ENCODE measurements at places on chromosomes 6 and 20.

DNA sequence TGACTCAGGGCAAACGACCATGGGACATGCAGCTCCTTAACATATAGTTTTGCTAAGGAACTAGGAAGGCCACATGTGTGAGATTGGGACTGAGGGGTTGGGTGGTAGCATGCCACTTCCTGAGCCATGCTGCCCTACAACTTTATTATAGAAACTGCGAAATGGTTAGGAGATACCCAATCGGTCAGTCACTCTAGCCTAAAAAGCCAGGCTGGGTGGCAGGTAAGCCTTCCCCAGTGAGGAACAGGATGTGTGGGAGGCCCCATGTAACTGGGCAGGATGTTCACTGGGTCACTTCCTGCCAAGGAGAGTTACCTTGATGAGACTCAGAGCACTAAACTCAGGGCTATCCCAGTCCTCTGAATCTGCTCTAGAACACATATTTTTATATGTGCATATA lies 123.5 kb downstream of the MAP3K7 start:
- DNase-seq = no peak

GRCh38 chr20:1430004-1430451 lies 36.6 kb downstream of the NSFL1C start:
- peak; percentile 65 for DNase-seq

DNA sequence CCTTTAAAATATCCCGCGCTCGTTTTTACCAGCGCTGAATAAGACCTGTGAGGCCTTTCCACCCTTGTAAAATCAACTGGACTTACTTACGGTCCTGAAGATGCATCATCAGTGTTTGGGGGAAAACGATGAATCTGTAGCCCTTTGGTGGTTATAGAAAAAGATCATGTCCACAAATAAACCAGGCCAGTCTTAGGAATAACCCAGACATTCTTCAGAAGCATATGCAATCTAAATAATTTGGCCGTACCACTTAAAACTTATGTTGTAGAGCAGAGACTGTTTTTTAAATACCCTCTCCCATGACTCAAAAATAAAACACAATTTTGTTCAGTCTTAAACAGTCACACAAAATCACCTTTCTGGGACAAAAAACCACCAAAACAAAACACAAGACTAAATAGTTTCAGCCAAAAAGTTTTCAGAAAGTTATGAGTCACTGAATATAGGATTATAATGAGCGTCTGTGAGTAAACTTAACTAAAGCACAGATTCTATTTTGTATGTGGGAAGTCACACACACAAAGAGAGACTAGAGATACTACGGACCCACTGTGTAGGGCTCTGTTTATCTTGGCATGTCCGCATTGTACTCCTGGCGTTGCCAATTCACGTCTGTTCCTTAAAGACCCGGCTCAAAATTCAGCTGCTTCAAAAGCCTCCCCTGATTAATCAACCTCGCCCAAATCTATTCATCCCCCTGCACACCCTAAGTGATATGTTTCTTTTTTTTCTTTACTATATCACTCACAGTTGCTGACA lies 26.5 kb upstream of the SMOC2 start:
- DNase-seq = no peak

DNA sequence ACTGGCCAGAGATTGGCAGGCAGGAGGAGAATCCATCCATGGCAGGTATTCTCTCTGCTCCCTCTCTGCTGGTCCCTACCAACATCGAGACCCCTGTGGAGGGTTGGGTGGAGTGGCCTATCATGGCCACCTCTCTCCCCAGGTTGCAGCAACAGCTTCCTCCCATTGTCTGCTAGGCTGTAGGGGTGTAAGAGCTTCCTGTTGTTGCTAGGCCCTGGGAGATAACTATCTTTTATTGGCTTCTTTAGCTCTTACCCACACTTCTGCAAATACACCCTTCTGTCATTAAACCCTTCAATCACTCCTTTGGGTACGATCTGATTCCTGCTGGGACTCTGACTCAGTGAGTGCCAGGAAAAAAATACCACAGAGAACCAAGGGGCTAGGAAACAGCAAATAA lies 66.6 kb upstream of the FAM184A start:
- DNase-seq = no peak

DNA sequence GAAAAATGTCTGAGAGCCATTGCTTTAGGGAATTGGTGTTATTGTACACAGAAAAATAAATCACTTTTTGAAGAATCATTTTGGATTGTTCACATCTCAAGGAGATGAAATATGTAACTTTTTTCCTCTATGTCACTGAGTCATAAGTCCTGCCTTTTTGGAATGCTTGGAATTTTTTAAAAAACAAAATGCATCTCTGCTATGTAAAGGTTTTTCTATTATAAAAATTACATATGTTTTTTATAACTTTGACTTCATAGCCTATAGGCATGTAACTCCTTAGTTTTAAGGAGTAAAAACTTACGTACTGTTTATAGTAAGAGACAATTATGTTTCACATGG lies 8.7 kb downstream of the RNF144B start:
- DNase-seq = no peak

- no peak for DNase-seq
Measured at GRCh38 chr6:157548635-157549467, 167.9 kb downstream of the ZDHHC14 start.

GRCh38 chr6:106870824-106871717 lies 103.5 kb downstream of the CD24 start:
- no peak for DNase-seq

- DNase-seq = peak; percentile 45
Measured at GRCh38 chr20:45354423-45355208, 6.4 kb upstream of the SDC4 start.

- peak; percentile 58 for DNase-seq
Measured at GRCh38 chr6:52392944-52393343, 27.2 kb upstream of the EFHC1 start.

GRCh38 chr6:66725670-66726069 lies 1018.6 kb upstream of the EYS start:
- no peak for DNase-seq

DNA sequence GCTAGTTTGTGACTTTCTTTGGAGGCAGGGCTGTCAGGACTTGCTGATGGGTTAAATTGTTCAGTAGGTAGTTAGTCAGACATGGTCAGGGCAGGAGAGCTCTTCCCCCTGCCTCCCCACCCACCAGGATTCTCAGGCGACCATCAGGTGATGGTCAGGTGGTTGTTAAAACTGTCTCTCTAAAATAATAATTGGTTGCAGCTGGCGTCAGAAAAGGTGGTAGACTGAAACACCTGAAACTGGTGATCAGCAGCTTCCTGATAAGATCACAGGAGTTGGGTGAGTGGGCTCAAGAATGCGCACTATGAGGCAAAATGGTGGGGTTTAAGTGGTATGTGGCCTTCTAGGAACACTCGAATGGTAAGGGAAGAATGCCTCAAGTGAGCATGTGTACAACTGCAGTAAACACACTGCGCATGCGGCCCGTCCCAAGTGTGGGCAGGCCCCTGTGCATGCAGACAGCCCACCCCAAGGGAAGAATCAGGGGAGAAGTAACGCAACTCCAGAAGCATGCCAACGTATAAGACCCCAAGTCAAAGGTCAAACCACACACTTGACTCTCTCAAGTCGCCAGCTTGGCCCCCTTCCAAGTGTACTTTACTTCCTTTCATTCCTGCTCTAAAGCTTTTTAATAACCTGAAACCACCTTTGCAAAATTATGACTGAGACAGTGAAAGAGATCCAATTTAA lies 7.9 kb upstream of the BLCAP start:
- no peak for DNase-seq

- peak; percentile 20 for DNase-seq
Measured at GRCh38 chr6:82277686-82278085, 30.1 kb upstream of the IBTK start.

- DNase-seq = no peak
Measured at GRCh38 chr6:26299286-26300042, 65.5 kb upstream of the BTN3A2 start.

GRCh38 chr20:17189976-17190695 lies 36.7 kb upstream of the PCSK2 start:
- no peak for DNase-seq

GRCh38 chr6:1103021-1103420 lies 208.9 kb upstream of the FOXQ1 start:
- no peak for DNase-seq

DNA sequence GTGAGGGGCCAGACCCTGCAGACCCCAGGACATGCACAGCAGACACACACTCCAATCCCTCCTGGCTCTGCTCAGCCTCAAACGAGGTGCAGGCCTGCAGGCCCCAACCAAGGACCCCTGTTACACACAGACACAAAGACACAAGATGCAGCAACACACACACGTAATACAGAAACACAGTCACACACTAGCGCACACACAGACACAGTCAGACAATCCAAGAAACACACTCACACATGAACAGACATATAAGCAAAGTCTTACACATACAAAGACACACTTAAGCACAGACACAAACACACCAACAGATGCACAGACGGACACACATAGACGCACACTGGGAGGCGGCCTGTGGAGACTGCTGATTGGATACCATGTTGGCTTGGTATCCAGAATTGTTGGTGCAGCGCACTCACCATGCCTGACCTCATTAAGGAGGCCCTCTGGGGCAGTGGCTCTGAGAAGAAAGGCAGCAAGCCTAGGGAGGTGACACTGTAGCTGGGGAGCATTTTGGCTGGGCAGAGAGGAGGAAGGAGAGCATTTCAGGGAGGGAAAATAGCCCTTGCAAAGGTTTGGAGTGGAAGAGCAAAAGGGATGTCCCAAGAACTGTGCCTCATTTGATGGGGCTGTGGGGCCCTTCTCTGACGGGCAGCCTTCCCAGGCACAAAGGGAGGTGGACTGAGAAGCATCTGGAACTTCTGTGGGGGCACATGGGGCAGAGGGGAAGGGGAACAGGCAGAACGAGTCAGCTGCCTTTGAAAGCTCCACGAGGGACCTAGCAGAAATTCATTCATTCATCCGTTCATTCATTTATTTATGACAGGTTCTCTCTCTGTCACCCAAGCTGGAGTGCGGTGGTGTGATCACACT lies 1.4 kb upstream of the HSPA12B start:
- peak; percentile 20 for DNase-seq

GRCh38 chr6:99521633-99522151 lies 6.5 kb upstream of the USP45 start:
- DNase-seq = peak; percentile 84

DNA sequence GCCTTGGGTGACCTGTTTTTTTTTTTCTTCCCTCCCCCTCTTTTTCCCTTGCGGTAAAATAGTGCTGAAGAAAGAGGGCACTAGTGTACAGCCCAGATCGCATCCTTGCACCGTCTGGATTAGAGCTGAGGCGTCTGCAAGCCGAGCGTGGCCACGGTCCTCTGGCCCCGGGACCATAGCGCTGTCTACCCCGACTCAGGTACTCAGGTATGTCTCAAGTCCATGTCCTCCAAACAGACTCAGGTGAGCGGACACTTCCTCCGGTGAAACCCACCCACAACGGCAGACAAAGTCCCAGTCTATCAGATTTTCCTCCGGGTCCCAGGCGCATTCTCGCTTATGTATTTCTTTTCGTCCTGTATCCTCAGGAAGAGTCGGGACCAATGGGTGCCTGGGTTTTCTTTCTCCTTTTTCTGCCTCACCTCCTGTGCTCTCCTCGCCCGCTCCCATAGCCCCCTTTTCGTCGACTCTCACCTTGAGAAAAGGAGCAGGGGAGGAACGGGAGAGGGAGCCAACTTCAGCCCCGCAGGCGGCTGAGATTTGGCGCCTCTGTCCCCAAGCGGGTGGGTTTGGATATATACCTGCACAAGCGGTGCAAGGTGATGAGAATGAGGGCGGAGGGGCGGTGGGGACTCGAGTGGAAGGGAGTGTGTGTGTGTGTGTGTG lies 1.1 kb upstream of the GRM1 start:
- no peak for DNase-seq

- no peak for DNase-seq
Measured at GRCh38 chr6:64955435-64955848, 751.6 kb downstream of the EYS start.

GRCh38 chr6:45807311-45808041 lies 208.2 kb downstream of the CLIC5 start:
- DNase-seq = no peak

DNA sequence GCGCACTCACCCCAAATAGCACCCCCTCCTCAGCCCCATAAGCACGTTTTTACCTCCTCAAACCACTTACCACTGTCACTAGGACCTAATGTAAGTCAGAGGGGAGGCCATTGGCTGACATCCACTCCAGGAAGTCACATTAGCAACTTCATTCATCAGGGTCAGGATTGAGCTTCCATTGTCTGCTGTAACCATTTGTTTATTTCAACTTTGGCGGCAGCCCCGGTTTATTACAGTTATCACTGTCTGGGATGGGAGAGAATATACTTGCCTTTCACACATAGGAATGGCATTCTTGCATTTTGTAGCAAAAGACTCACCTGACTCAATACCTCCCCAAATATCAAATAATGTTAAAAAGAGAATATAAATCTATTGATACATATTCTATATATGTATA lies 38.3 kb downstream of the MAFB start:
- DNase-seq = no peak

- DNase-seq = no peak
Measured at GRCh38 chr20:1473246-1474220, 6.9 kb upstream of the NSFL1C start.

GRCh38 chr6:156508923-156509322 lies 268.3 kb upstream of the ARID1B start:
- no peak for DNase-seq

GRCh38 chr6:42042108-42042507 lies 8.2 kb upstream of the TAF8 start:
- no peak for DNase-seq

DNA sequence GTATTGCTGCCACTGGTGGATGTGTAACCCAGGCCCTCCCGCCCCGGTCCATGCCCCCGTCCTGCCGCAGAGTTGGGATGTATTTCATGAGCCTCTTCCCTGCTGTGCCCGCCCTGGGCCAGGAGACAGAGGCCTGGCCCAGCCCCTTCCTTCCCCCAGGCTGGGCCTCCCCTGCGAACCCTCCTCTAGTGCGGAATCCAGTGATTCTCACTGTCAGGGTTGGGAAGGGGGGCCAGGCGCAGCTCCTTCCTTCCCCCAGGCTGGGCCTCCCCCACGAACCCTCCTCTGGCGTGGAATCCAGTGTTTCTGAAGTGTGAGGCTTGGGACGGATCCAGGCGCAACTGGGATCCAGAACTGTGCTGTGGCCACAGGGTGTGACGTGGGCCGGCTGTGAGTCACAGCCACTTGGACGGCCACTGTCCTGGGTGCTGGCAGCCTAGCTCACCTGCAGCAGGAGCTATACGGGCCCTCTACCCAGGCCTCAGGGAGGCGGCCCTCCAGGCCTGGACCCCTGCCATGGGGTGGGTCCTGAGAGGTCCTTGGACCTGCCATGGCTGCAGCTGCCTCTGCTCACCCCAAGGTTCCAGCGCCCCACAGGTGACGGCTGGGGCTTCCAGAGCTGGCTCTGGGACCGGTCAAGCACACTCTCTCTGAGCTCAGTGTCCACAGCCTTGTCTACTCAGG lies 28.3 kb downstream of the COL20A1 start:
- peak; percentile 70 for DNase-seq

- no peak for DNase-seq
Measured at GRCh38 chr20:48186915-48187314, 401.6 kb upstream of the SULF2 start.

- DNase-seq = no peak
Measured at GRCh38 chr6:35027807-35028206, 113.3 kb downstream of the TCP11 start.

Measured in foreskin fibroblast (primary cell).